ENCODE measurements at places on chromosomes 4 and X.

- no peak for DNase-seq
Observed at GRCh38 chr4:58191109-58191508, 1080.9 kb upstream of the IGFBP7 start.

DNA sequence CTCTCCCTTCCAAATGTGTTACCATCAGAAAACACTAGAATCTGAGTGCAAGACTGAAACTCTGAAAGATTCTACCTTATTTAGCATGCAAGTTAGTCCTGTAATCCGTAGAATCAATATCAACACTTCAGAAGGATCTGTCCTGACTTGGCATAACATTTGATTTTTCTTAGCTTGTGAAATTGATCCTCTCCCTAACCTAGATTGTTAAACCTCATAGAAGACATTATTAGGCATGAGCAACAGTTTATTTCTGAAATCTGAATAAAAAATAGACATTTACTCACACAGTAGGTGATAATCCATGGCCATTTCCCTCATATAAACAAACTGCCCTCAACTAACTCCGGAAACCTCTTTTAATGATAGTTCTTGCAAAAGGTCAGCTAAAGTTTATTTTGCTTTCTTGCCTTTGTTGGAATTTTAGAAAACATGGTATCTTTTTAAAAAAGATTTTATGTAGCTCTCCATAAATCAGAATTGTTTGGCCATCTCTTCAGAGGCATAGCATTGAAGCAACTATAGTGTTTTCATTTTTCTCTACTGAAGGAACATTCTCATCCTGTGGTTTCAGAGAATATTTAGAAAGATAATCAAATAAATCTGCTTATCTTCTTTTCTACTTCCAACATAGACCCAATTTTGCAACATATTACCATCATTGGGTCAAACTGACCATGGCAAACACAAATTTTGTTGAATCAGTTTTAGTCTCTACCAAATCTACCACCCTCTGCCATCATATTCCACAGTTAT lies 38.5 kb upstream of the PDLIM5 start:
- DNase-seq: no peak

DNA sequence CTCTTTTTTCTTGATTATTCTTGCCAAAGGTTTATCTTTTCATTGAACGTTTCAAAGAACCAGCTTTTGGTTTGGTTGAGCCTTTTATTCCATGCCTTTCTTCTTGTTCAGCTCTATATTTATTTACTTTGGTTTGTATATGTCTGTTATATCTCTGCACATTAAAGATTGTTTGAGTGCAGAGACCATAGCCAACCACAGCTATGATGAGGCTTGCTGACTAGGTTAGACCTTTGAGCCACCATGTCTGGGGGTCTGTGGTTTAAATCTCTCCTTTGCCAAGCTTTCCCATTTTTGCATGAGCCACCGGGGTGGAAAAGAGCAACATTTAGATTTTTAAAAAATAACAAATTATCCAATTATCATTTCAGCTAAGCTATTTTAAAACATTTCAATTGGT lies 96.1 kb downstream of the NHS start:
- no peak for DNase-seq

- peak; percentile 3 for DNase-seq
Observed at GRCh38 chr4:56821381-56822243, at the start of gene SPINK2. Gene SPINK2 (minus strand): TSS chr4:56821701. CDS start chr4:56821662, 39 bp downstream.

DNA sequence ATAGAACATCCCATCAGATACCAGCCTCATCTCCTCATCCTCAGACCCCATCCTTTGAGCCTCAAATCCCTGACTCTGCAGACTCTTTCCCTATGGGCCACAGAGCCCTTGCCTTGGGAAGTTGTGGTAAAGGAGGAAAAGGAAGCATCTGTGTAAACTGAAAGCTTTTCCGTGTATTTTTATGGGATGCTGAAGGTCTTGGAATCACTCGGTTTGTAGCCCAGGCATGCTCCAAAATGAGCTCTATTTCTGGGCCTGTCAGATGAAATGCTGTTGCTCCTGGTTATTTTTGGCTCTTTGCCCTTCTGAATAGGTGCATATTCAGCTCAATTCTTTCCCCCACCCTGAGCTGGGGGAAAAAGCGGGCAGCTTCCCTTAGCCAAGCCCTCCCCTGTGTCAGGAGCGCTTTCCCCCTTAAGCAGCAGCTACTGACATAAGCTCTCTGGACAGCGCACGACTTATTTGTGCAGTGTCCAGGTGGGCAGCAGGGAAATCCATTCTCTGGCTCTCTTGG lies 5.0 kb upstream of the SEL1L3 start:
- no peak for DNase-seq

DNA sequence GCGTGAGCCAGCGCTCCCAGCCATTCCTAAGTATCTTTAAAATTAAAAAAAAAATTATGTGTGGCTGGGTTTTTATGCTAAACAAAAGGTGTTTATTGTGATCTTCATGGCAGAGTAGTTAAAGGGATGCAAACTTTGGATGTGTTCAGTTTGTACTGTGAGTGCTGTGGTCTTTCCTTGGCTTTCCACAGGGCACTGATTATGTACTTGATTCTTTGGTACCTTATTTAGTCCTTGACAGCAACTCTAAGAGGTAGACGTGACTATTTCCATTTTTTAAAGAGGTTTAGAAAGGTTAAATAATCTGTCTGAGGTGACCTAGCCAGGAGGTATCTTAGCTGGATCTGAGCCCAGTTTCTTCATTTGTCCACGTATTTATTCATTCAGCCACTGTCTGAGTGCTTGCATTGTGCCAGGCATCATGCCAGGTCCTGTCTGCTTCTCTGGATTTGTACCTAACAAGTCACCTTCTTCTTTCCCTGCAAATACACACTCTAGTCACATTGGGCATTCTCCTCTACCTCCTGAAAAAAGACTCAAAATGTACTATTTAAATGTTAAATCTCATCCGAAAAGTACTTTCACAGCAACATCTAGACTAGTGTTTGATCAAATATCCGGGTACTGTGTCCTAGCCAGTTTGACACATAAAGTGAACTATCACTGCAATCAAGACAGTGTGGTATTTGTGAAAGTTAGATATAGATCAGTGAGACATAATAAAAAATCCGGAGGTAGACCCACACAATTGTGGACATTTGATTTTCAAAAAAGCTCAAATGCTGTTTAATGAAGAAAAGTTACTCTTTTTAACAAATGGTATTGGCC lies 31.5 kb downstream of the WWC2 start:
- DNase-seq: peak; percentile 35

DNA sequence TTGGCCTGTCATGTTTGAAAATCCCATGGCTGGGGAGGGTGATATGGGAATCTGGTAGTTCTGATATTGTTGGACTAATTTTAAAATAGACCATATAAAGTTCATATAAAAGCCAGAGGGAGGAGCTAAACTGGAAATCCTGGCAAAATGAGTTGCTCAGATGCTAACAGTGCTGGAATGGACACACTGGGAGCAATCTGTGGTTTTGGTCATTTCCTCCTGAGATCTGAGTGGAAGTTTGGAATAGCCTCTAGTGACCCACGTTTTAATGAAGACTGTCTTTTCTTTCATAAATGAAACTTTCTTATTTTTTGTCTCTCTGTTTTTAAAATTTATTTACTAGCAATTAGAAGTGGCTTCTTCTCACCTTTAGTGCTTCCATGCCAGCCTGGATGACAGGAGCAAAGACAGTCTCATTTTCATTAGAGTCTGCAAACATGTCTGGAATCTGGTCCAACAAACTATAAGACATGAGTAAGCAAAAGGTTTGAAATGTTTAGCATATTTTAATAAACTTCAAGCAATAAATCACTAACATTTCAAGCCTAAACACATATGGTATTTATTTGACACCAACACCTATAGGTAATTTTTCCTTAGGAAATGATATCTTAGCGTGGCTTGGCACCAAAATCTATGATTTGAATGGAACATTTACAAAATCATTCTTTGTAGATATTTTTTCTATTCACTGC lies 66.6 kb downstream of the METTL14 start:
- no peak for DNase-seq

DNA sequence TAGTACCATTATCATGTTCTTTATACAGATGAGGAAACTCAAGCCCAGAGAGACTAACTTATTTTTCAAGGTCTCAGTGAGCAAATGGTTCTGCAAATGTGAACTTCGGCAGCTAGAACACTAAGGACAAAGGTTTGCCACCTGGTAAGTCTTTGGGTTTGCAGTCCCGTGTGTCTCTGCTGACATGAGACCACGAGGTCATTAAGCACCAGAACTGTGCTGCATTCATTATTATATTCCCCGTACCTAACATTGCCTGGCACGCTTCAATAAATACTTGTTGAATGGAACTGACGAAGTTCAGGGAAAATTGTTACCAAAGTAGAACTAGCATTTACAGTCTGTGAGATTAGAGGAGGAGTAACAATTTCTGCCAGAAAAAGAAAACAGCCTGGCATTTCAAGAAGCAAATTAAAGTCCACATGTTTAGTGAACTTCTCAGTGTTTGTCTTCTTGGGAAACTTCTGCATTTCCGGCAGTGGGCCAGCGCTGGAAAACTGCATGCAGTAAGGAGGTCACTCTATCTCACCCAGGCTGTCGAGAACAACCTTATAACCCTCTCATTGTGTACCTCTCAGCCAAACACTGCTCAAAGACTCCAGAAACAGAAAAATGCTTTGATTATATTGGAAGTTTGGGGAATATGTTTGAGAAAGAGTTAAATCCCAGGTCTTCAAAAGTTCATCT lies 67.4 kb upstream of the CPEB2 start:
- DNase-seq: no peak

DNA sequence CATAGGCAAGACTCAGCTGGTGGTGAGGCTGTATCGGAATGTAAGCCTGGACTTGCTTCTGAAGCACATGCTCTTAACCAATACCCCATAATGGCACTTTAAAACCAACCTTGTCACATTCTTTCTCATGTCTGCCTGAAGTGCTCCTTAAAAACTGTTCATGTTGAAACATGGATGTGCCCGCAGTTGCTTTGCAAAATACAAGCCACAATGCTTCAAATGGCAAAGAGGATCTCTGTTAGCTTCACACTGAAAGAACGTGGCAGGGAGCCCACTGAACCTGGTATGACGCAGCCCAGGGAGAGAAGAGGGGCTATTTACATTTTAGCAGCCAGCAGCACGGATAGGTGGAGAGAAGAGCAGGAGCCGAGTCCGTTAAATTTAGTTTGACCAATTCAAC lies 29.3 kb downstream of the SOD3 start:
- DNase-seq: no peak

All from NCI-H2081 treated with DMSO at 0.1 percent for 48 hours (cell line).